A549 treated with ZK216348 at 1 μM for 4 hours (cell line): ENCODE measurements at places on chromosomes 16 and 17. TPM values are rescaled to one million over a fixed set of nuclear protein-coding genes. Genes with fewer than 3 reads are reported as not detected.

MYL4 gene
- 0.33 TPM in 2 of 5 replicates, not detected in the others for total RNA-seq

GDPD3 gene
- total RNA-seq, result 1.1 to 2.1 TPM (median 1.6 TPM) in 5 replicates

LPO gene
- not detected in 5 replicates for total RNA-seq

HCRT gene
- 0.55 TPM in 1 of 5 replicates, not detected in the others for total RNA-seq

TBC1D3C gene
- not detected in 5 replicates for total RNA-seq

CNTD1 gene
- 0.18 TPM in 1 of 5 replicates, not detected in the others for total RNA-seq

NUTF2 gene
- total RNA-seq, result 230 to 282 TPM (median 237 TPM) in 5 replicates

SPIRE2 gene
- total RNA-seq, result 5.1 to 10.1 TPM (median 8.1 TPM) in 5 replicates

KLHL10 gene
- 0.07 to 0.19 TPM (median 0.14 TPM) in 3 of 5 replicates, not detected in the others for total RNA-seq

TP53TG3 gene
- 0.39 to 0.70 TPM (median 0.55 TPM) in 3 of 5 replicates, not detected in the others for total RNA-seq
